Adrenal gland (tissue), 19 donors: ENCODE measurements at places on chromosomes 16 and 17. TPM values are rescaled to one million over a fixed set of nuclear protein-coding genes. Genes with fewer than 3 reads are reported as not detected.

MYL4 gene
- 0.38 TPM for total RNA-seq

C16orf54 gene
- 0.49 TPM for total RNA-seq

FOXN1 gene
- total RNA-seq: not detected

DNA sequence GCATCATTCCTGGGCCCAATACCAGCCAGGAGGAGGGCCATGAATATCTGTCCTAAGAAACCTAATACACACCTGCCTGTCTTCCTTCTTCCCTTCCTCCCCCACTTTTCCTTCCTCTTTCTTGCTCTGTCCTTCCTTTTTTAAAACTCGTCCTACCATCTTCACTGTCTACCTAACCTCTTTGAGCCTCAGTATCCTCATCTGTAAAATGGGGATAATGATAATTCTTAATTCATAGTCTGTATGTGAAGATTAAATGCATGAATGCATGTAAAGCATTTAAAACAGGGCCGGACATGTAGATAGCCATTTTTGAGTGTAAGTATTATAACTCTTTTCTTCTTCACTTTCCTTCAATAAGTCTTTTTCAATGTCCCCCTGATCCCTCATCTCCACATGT, 560 bp downstream of the CRYBA1 start:
- no peak overlapping the region for H3K27ac ChIP-seq
- H3K4me3 ChIP-seq: no peak overlapping the region
- H3K27me3 ChIP-seq: no peaks in the 10 kb centered on the region

- DNase-seq: no peak
- no peak overlapping the region for H3K27ac ChIP-seq
- no peaks in the 10 kb centered on the region for H3K4me1 ChIP-seq
- H3K27me3 ChIP-seq: no peaks in the 10 kb centered on the region
- no peak overlapping the region for H3K4me3 ChIP-seq
Measured at GRCh38 chr17:51132964-51133319, 12.3 kb upstream of the SPAG9 start.

DNA sequence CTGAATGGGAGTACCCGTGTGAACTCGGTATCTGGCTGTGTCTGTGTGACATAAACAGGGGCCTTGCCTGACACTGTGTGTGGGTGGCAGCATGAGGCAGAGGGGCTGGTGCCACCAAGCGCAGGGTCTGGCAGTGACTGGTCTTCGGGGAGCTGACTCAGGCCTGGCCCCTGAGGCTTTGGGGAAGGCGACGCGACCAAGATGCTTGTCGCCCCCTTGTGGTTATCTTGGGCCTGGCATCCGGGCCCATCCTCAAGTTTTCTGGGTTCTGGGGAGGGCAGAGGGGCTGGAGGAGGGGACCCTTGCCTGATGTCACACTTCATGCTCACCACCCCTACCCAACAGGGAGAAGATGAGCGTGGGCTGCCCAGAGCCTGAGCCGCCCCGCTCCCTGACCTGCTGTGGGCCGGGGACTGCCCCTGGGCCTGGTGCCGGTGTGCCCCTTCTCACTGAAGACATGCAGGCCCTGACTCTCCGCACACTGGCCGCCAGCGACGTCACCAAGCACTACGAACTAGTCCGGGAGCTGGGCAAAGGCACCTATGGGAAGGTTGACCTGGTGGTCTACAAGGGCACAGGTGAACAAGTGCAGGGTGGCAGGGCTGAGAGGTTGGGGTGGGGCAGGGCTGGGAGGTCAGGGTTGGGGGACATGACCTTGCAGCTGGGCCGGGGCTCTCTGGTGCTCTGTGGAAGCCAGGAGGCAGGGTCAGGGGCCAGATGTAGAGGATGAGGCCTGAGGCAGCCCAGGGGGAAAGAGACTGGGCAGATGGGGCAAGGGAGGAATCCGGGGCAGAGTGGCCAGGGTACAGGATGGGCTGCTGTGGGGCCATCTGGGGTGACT, 24.9 kb downstream of the SBK1 start:
- no peaks in the 10 kb centered on the region for H3K27me3 ChIP-seq
- H3K27ac ChIP-seq: no peak overlapping the region
